ENCODE measurements at places on chromosomes 12 and 14.
A peak's percentile ranks its signal among the peaks of the same experiment; 100 is the strongest.

DNA sequence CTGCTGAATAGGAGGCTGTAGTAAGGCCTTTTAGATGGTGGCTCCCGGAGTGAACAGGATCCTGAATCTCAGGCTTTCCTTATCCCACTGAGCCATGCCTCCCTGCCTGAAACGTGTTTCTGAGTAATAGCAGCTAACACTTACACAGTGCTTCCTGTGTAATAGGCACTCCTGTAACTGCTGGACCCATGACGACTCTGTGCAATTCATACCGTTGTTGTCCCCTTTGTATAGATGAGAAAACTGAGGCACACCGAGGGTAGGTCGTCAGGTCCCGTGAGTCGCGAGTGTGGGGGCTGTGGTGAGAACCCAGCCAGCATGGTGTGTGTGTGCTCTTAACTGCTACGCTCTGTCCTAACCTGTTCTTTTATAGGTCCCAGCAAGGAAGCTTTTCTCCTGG lies 193.6 kb downstream of the CACNA1C start:
- no peak for DNase-seq

DNA sequence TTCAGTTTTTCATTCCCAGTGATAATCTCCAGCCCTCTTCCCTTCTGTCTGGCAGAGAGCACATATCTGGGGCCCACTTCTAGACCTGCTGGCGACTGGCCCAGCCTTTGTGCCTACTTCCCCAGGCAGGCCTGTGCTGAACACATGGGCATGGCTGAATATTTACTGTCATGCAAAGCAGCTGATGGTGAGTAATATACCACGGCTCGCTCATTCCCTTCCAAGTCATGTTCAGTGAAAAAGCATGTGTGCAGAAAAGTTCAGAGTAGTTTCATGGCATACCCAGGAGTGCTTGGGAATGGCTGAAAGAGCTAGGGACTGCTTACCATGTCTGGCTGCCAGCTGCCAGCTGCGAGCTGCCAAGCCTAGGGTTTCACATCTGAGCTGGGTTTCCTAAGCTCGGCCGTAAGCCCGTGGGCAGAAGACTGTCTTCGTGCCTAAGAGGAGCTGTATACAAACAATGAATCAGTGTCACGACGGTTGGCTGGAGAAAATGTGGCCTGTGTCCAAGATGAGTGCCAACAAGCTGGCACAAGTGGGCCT lies 179.9 kb upstream of the PELI2 start:
- DNase-seq, result no peak

DNA sequence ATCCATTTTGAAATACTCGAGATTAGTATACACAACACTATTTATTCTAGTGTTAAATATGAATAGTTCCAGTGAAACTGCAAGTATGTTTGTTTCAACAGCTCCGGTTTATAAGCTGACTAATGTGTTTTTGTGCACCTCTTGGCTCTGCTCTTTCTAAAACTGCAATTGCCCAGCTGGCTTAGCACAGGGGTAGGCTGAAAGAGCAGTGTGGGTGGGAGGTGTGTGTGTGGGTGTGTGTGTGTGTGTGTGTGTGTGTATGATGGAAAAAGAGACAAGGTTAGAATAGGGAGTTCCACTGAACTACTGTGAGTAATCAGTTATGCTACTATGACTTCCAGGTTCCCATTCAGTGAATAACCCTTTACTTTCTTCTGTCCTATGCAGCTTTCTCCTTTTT lies 37.8 kb upstream of the DDHD1 start:
- no peak for DNase-seq

DNA sequence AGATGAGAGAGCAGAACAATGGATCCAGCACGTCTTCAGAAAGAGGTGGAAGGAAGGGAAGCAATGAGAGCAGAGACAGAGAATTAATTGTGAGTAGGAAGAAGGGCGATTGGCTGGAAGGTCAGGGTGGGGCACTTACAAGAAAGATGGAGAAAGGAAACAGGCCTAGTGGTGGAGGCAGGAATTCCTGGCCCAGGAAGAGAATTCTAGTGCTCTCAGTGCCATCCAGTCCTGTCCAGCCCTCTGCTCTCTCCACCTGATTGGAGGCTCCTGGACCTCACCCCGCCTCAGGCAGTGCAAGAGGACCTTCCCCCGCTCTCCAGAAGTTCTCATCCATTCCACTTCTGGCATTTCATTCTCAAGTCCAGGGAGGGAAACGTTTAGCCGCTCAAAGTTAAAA lies 43.0 kb downstream of the NGB start:
- DNase-seq, result peak; percentile 22

DNA sequence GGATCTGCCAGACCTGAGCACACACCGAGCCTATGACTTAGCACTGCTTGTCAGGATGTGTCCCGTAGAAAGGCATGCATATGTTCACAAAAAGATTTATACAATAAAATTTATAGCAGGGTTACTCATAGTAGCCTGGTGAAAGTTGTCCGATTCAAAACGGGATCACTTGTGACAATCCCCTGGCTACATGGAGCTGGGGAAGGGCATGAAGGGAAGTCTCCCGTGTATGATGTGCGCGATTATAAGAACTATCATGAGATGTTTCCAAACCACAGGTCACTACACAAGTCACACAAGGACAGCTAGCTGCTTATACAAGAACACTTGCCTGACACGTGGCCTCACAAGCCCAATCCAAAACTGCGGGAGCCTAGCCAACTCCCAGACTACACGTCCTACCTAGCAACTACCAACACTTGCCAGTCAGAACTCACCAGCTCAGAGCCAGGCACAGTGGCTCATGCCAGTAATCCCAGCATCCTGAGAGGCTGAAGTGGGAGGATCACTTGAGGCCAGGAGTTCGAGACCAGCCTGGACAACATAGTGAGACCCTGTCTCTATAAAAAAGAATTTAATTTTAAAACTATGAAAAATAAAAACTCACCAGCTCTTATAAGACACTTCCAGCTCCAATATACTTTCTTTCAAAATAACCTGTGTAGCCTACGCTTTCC lies 7.5 kb upstream of the CDCA4 start:
- DNase-seq, result no peak

Measured in HEK293T (cell line).